ENCODE measurements at places on chromosomes 4 and X.

DNA sequence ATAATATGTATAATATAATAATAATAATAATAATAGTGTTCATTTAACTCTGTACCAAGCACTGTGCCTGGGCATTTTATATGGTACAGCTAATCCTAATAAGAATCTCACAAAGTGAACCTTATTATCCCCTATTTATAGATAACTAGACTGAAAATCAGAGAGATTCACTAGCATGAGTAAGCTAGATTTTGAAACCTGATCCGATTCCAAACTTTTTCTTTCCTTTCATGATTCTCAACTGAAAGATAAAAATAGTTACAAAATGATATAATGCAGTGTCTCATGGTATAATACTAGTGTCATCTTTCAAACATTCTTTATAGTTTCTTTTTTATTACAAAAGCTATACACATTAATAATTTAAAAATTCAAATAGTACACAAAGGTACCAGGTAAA lies 55.9 kb upstream of the RNF128 start:
- DNase-seq, result no peak

DNA sequence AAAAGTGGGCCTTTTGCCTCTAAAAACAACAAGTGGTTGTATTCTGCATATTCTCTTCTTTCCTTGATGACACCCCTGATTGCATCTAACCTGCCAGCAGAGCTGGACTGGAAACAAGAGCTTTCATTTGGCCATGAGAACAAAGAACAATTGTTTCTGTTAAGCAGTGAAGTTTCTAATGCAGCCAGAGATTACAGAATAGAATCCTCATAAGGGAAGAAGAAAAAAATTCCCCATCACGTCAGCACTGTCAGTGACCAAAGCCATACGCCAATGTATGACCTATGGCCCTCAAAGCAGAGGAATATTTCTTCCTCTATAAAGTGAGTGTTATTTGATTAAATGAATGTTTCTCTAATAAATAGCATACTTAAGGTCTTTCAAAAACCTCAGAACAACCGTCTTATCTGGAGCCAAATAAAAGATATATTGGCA lies 529.1 kb upstream of the INTU start:
- no peak for DNase-seq

GRCh38 chrX:69195192-69195591 lies 29.9 kb upstream of the PJA1 start:
- DNase-seq, result no peak

GRCh38 chr4:107283587-107284559 lies 247.8 kb upstream of the DKK2 start:
- peak; percentile 68 for DNase-seq

GRCh38 chr4:127580300-127580699 lies 52.5 kb upstream of the INTU start:
- no peak for DNase-seq

DNA sequence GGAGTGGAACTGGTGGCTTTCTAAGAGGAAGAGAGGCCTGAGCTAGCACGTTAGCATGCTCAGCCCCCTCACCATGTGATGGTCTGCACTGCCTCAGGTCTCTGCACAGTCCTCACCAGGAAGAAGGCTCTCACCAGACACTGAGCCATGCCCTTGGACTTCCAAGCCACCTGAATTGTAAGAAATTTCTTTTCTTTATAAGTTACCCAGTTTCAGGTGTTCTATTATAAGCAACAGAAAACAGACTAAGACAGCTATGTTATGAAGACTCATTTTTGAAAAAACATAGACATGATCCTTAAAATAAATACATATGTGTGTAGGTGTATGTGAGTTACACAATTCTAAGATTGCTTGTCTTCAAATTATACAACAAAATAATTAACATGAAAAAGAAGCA lies 74.7 kb downstream of the CEP44 start:
- no peak for DNase-seq

GRCh38 chrX:9376111-9376510 lies 88.7 kb upstream of the TBL1X start:
- no peak for DNase-seq

DNA sequence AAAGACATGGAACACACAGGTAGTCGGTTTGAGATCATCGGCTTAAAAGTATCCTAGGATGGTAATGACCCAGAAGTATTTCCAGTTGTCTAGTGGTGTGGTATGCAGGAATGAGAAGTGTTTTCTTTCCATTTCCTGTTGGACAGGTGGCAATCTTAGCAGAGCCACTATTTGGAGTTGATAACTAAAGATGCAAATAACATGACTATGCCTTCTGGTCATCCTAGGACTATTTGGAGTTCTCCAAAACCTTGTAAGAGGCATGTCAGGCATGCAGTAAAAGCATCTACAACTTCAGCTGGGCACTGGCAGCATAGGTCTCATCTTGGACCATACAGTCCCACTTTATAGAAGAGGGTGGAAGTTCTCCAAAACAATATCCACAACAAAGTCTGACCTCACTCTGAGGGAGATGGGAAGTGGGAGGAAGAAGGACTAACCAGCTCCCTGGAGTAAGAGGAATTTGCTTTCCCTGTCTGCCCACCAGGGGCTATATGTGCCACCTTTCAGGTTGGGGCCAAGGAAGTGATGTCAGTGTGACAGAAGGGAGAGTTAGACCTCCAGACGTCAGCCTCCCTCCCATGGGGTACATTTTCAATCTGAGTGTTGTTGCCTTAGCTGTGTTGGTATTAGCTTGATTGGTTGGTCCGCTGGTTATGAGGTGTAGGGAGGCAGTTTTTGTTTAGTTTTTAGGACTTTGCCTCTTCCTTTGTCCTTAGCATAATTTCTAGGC lies 101.2 kb upstream of the MYOZ2 start:
- no peak for DNase-seq

GRCh38 chrX:149831473-149831872 lies 49.5 kb upstream of the MAGEA8 start:
- DNase-seq, result no peak

DNA sequence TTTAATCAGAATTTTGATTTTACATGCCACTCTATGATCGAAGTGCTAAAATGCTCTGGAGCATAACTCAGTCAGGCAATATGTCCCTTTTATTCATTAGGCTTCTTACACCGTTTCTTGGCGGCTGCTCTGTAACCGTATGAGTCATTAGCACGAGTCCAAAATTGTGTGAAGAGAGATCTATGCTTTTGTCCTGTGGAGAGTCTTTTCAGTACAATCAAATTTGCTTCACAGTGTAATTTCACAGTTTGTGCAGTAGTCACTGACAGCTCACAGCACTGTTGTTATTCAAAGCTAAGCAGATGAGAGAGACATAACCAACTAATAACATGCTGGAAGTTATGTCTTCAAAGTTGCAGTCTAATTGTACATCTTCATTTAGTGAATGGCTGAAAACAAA lies 167.8 kb downstream of the PCDH10 start:
- no peak for DNase-seq

DNA sequence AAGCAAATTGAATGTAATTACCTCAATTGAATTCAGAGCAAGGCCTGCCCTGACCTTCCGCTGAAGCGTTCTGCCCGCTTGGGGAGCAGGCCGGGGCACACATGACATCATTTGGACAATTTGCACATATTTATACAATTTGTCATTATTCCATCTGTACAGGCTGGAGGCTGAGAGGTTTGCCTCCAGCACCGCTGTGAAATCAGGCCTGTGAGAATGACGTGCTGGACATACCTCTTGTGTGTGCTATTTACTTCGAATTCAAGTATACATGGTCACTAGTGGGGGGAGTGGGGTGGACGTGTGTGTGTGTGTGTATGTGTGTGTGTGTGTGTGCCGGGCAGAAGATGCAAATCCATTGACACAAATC lies 285.6 kb downstream of the SHOX start:
- DNase-seq, result no peak

GRCh38 chr4:178037459-178038214 lies 595.4 kb upstream of the AGA start:
- DNase-seq, result no peak

DNA sequence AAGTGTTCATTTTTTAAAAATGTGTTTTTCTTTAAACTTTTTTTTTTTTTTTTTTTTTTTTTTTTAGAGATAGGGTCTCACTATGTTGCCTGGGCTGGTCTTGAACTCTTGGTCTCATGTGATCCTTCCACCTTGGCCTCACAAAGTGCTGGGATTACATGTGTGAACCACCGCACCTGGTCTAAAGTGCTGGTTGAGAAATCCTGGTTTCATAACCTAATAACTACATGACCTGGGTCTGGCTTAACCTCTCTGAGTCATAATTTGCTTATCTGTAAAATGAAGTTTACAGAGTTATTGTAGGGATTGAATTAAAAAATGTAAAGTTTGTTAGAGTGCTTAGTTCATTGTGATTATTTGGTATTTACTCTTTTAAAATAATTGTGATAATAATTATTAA lies 5.2 kb downstream of the HSD17B13 start:
- no peak for DNase-seq

GRCh38 chrX:55796496-55796895 lies 78.9 kb downstream of the RRAGB start:
- DNase-seq, result no peak

- no peak for DNase-seq
These were observed 5.5 kb downstream of the PNPLA4 start for GRCh38 chrX:7921750-7922149.

DNA sequence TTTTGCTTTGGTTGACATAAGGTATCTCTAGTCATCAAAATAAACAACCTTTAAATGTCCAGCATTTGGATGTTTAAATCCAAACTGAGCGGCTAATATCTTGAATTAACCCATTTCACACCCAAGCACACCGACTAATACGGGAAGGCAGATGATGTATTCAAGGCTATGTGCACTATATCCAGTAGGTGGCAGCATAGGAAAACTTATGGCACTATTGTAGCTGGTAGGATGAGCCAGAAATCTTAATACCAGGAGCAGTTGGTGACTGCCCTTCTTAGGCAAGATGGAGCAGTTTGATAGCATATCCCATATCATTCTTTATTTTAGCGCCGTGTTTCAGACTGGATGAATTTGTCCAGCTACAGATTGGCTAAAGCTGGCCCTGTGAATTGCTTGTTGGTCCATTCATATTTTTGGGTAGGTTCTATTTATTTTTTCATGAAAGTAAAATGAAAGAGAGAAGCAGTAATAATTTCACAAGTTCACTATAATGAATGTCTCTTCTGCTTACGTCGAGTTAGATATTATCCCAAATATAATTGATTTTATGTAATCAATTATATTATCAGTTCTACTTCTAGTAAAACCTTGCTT lies 24.4 kb downstream of the UCHL1 start:
- peak; percentile 73 for DNase-seq

GRCh38 chrX:112355931-112356330 lies 273.4 kb upstream of the TRPC5 start:
- no peak for DNase-seq

DNA sequence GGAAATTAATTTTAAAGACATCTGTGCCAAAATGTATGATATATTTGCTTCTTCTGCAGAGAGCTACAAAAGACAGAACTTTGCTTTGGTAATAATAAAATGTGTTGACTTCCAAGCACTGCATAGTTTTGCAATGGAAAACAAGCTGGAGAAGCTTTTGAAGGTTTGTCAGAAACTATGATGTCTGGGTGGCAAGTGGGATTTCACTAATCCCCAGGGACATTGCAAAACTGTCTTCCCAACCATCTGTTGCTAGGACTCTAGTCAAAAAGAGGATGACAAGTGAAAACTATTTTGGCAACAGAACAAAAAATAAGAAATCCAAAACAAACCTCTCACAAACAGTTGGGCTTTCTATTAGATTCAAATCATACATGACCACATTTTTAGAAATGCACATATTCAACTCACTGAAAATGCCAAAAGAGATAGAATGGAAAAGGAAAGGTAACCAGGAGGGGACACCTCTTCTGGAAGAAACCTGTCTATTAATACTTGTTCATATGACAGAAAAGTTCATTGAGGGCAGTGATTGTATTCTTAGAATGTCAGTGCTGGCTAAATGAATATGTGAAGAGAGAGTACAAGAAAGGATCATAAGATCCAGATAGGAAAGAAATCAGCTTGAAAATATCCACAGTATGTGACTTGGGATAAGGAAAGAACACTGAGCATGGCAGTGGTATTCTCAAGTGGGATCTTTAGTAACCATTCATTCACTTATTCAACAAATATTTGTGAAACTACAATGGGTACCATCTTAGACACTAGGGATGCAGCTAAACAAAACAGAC lies 228.0 kb downstream of the RASL11B start:
- DNase-seq, result no peak

GRCh38 chr4:159177265-159178150 lies 74.6 kb downstream of the RAPGEF2 start:
- no peak for DNase-seq

- DNase-seq, result no peak
These were observed 25.6 kb upstream of the MAMLD1 start for GRCh38 chrX:150337536-150337935.

DNA sequence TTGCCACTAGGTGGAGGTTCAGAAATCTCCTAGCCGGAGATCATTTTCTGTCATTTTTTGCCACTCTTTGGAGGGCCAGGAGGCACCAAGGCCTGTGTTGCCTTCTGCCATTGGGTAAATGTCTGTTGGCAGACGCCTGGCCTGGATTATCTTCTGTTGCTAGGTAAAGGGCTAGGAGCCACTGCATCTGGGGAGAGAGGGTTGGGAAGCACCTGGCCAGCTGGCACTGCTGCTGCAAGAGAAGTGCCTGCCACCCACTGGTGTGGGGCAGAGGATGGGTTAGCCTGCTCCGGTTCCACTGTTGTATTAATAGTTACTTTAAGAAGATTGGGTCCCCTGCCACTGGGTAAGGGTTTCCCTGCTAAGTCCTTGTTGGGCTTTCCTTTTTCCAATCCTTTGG lies 58.1 kb downstream of the AWAT2 start:
- DNase-seq, result no peak

- no peak for DNase-seq
These were observed 128.0 kb upstream of the NKX1-1 start for GRCh38 chr4:1534095-1534872.

DNA sequence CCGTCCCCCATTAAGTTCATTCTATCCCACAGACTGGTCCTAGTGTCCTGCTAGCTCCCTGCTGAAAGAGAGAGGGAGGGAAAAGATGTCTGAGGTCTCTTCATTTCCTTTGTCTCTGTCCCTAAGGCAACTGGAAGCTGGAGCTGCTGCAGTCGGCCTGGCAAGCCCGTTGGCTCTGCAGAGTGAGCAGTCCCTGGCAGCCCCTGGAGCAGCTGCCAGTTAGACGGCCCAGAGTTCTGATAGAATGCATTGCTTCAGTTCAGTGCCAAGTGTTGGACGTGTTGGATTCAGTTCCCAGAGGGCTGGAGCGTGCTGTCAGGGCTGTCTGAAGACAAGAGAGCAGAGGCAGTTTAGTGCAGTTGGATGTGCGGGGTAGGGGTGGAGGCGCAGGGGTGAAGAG lies 975 bp downstream of the KCNE5 start:
- no peak for DNase-seq

- DNase-seq, result no peak
These were observed 41.5 kb downstream of the F11 start for GRCh38 chr4:186307497-186307896.

- no peak for DNase-seq
These were observed 483.6 kb downstream of the SH2D1A start for GRCh38 chrX:124829930-124830329.

Data from NCI-H526 treated with DMSO at 0.1 percent for 48 hours (cell line).